ENCODE measurements at places on chromosomes 6 and 20.
A peak's percentile ranks its signal among the peaks of the same experiment; 100 is the strongest.

- DNase-seq: no peak
Observed at GRCh38 chr6:1426416-1426815, 37.0 kb downstream of the FOXF2 start.

DNA sequence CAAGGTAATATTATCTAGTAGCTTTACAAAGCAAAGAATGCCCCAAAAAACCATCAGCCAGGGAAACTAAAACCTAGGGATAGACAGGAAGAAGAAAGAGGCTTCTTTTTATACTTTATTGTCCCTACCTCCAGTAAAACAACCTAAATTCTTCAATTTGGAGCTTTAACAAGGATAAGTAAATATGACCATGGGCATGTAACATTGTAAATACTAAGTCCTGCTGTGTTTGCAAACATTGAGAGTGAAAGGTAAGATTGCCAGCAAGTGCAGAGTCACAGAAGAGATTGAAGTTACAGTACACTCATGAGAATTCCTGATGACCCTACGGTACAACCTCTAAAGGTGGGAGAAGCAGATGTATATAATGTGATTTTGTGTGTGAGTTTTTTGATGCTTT is 117.2 kb downstream of the FOXO3 start:
- no peak for DNase-seq

GRCh38 chr6:112016320-112016719 is 37.6 kb upstream of the CCN6 start:
- peak; percentile 80 for DNase-seq

- DNase-seq: peak; percentile 67
Observed at GRCh38 chr6:16136621-16137450, 8.0 kb downstream of the MYLIP start.
